Skin of body (tissue), 3 donors: ENCODE measurements at places on chromosomes 7 and 10.

DNA sequence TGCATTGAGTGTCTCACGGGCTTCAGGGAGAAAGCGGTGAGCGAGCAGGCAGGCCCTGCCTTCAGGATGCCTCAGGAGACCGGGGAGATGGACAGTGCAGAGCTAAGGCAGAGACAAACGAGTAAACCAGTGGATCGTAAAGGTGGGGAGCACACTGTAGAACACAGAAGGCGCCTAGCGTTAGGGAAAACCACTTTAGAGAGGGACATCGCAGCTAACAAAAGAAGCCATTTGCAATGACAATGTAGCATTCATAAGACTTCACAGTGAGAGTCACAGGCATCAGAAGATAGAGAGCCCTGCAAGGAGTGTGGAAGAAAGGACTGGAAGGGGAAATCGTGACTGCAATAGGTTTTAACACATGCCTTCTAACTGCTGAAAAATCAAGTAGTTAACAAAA lies 54.9 kb upstream of the TMEM273 start:
- DNase-seq, result no peak

- no peak for DNase-seq
Measured at GRCh38 chr7:1696671-1697498, 26.8 kb downstream of the ELFN1 start.

GRCh38 chr10:114930320-114930719 lies 7.7 kb upstream of the TRUB1 start:
- peak; percentile 66 for DNase-seq

DNA sequence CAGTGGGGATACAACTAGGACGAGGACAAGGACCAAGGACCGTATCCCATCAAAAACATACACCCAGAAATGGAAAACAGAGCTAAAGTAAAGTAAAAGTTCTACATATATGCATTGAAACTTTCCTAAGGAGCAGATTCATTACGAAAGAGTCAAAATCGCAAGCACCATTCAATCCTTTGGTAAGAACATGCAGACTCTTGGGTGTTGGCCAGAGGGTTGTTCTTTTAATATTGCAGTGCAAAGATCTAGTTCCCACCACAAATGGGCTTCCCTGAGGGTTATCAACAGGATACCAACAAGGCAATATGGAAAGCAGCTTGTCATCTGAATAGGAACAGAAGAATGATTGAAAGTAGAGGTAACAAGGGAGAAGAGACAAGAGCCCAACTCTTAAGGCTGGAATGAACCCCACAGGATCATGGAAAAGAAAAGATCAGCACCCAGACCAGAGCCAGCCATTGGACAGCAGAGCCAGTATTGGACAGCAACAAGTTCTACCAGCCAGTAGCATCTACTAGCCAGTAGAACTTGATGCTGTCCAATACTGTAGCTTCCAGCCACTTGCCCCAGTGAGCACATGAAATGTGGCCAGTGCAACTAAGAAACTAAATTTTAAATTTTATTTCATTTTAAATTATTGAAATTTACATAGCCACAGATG lies 66.0 kb downstream of the OSBPL3 start:
- DNase-seq, result no peak

- DNase-seq, result peak; percentile 21
Measured at GRCh38 chr10:73576178-73576889, 14.8 kb downstream of the USP54 start.

DNA sequence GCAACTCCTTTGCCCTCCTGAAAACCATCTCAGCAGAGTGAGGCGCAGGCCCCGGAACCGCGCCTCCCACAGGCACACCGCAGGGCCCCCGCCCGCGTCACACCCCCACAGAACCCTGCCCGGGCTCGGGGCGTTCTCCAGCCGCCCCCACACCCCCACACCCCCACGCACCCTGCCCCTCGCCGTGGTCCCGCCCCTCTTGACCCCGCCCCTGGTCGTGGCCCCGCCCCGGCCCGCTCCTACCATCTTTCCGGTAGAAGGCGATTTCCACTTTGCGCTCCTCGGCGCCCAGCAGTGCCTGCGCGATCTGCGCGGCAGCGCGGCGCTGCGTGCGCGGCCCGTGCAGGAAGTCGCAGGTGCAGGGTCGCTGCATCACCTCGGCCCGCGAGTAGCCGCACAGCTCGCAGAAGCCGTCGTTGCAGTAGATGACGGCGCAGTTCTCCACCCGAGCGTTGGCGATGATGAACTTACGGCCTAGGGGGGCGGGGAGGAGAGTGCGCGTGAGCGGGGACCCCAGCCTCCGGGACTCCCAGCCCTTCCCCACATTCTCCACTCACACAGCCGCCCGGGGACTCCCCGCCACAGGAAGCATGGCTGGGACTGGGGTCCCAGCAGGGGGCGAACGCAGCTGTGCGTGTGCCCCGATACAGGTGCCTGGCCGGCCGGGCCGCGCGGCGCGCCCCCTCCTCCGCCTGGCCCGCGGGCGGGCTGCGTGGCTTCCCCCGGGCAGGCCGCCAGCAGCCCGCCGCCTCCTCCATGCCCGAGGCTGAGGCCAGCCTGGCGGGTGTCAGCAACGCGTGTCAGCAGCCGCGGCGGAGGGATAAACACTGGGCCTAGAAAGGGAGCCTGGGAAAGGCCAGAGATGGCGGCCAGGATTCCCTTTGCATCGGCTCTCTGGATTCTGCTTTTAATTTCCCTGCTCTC lies 3.4 kb downstream of the KCNH2 start:
- DNase-seq, result no peak

DNA sequence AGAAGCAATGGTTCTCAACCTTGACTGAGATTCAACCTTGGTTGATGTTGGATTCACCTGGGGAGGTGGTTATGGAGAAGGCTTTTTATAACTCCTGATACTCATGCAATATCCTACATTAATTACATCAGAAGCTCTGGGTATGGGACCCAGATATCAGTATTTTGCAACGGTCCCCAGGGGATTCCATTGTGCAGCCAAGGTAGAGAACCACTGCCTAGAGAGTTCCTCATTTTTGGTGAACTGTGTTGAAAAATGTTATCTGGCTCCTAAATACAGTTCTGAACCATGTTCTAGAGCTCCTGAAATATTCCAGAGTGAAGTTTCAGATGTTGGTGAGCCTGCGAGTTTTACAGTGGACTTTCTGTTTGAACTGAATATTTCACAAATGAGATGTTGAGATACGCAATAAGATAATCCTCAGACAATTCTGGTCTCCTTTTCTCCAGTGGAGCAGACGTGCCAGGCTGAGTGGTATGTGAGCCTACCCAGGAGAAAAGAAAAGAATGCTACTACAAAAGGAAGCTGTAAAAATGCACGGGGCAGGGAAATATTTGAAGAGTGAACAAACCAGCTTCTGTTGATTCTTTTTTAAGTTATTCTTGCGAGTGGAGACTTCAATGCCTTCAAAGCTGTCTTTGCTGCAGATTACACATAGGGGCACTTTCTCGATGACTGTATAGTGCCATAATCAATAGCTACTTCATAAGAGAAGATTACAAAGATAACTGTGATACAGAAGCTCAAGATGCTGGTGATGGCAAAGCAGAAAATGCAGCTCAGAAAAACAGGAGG lies 13.6 kb upstream of the C10orf120 start:
- DNase-seq, result no peak

DNA sequence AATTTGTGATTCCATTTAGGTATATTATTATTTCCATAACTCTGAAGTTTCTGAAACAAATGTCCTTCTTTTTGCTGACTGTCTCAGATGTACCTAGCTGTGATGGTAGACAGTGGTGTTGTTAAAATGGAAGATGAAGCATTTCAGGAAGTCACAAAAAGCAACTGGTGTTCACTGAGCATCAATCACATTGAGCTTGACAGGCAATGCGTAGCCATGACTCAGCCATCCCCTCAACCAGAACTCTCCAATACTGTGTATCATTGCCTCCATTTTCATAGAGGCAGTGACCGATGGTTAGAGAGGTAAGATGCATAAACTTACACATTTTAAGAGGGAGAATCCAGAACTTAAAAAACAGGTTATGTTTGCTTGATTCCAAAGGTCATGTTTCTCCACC lies 434.0 kb downstream of the INHBA start:
- DNase-seq, result no peak

DNA sequence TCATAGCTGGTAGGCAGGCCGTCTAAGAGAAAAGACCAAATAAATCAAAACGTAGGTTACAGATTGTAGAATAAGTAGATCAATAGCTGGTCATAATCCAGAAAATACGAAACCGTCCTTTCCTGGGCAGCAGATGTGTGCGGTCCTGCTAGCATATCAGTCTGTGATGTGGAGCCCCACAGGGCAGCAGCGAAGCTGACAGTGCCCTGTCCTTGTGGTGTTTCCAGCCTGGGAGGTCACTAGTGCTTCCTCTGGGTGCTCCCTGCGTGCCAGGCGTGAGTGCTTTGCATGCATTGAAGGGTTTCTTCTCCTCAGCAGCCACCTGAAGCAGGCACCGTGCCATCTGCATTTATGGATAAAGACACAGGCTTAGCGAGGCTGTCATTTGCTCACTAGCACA lies 41.7 kb downstream of the IL15RA start:
- DNase-seq, result no peak

GRCh38 chr10:15719899-15720634 lies at the start of gene ITGA8:
Gene ITGA8, minus strand, starts transcription at chr10:15719922. Its CDS starts 151 bp downstream, at chr10:15719771.
- no peak for DNase-seq

DNA sequence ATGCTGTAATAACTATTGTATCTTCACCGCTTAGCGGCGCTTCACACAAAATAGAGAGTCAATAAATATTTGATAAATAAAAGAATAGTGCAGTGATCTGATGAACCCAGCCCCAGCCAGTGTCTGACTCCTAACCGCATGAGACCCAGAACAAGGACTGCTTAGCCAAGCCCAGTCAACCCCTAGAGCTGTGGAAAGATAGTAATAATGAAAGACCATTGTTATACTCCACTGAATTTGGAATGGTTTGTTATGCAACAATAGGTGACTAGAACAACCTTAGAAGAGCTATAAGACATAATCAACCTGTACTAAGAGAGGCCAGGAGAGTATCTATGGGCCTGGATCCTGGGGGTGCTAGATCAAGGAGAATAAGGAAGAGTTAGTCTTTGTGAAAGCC lies 230.5 kb upstream of the INHBA start:
- no peak for DNase-seq

DNA sequence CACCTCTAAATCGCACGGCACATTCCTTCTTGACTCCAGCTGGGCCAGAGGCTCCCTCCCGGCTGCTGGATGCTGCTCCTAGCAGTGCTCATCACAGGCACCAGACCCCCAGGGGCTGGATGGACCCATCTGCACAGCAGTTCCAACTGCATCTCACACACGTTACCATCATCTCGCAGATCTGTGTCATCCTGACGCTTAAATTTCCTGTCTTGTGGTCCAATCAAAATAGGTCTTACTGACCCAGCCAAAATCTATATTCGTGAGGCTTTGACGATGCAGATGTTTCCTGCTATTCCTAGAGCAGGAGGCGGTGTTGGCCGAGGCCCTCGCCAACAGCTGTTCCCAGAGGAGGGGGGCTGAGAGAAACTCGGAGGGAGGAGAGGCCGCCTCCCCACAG lies 108.0 kb downstream of the MKI67 start:
- DNase-seq, result peak; percentile 93

DNA sequence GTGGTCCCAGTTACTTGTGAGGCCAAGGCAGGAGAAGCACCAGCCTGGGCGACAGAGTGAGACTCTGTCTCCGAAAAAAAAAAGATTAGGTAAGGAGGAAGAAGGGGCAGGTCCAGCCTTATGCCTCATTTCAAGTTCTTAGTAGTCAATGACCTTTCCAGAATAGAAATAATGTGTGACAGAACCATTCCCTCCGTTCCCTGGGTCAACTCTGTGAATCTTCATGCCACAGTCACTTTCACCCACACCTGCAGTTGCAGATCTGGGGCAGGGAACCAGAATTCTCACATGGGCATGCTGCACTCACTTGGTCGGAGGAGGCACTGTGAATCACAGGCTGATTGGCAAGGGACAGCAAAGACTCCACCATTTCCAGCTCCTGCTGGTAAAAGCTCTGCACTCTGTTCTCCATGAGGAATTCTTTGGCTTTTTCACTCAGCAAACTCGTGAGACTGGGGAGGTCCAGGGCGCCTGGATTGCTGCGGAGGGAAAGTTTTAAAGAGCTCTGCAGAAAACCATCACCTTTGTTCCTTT lies 20.7 kb downstream of the STN1 start:
- DNase-seq, result no peak

GRCh38 chr10:5949009-5949759 lies 28.2 kb downstream of the IL15RA start:
- DNase-seq, result peak; percentile 26

GRCh38 chr7:86470763-86471162 lies 172.9 kb upstream of the GRM3 start:
- no peak for DNase-seq

DNA sequence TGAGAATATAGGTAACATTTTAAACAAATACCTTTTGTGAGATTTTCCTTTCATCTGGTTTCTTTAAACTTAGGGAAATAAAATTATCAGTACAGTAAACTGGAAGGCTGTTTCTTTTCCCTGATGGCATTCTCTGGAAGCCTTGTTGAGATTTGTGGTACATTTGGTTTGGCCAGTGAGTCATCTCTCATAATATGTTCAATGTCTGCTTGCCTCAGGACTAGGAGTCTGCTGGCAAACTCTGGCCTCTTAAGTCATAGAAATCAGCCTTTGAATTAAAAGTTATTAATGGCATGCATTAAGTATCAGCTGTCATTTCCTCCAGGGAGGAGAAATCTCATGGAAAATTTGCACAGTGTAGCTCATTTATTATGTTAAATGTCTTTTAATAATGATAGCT lies 316.6 kb upstream of the KIAA1217 start:
- DNase-seq, result no peak

DNA sequence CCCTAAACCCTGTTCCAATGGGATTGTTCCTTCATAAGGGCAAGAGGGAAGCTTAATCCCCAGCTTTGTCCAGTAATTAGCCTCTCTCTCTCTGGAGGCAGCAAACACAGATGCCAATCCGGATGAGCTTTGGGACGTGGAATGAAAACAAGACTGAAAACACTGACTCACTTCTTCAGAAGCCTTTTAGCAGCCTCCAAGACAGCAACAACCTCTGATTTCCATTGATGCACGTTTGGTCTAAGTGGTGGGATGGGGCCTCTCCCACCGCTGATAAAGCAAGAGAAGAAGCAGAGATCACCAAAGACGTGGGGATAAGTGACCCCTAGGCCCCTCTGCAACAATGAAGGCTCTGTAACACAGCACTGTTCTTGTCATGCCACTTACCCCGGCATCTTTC lies 5.8 kb upstream of the GFRA1 start:
- no peak for DNase-seq

GRCh38 chr7:106045139-106045538 lies 67.0 kb downstream of the SYPL1 start:
- no peak for DNase-seq

GRCh38 chr7:151904270-151904669 lies 27.4 kb upstream of the PRKAG2 start:
- DNase-seq, result no peak
